ENCODE measurements at places on chromosomes 3 and 15.
A peak's percentile ranks its signal among the peaks of the same experiment; 100 is the strongest.

DNA sequence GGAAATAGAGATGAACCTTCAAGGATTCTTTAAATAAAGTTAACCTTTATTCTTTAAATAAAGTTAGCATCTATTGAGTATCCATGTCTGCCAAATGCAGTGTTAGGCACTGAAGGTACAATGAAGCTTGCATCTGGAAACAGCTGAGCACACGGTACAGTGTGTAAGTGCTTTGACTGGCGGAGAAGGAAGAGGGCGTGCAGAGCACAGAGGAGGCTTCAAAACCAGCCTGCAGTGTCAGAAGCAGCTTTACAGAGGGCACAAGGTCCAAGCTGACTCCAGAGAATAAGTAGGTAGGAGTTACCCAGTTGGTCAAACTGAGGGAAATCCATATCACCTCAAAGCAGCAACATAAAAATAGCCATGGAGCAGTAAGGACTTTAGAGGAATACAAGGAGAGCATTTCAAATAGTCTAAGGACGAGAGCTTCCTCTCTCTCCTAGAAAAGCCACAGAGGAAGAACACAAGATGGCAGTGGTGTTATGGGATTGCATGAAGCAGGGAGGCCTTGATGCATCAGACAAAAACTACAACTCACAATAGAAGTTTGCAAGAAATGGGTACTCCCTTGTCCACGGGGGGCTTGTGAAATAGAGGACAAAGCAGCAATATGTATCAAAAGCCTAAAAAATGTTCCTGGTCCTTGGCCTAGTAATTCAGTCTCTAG is 60.3 kb upstream of the PPP2R3A start:
- no peak for DNase-seq
- H3K27ac ChIP-seq: no peak overlapping the region
- no peak overlapping the region for H3K4me3 ChIP-seq
- no peaks in the 10 kb centered on the region for H3K27me3 ChIP-seq

DNA sequence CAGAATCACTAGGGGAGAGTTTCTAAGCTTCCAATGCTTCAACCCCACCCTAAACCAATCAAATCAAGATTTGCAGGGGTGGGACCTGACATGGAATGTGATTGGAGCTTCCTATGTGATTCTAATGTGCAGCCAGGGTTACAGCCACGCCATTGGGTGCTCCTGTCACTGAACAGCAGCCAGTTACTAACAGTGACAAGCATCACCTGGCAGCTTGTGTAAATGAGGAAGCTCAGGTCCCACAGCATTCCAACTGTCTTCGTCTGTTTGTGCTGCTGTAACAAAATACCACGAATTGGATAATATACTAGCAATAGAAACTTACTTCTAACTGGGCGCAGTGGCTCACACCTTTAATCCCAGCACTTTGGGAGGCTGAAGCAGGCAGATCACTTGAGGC is 294.9 kb downstream of the SHQ1 start:
- no peaks in the 10 kb centered on the region for H3K36me3 ChIP-seq
- DNase-seq: no peak
- H3K27ac ChIP-seq: no peak overlapping the region
- H3K4me3 ChIP-seq: no peak overlapping the region
- H3K4me1 ChIP-seq: peaks cover 9% of the 10 kb centered on the region

- DNase-seq: no peak
- H3K36me3 ChIP-seq: no peaks in the 10 kb centered on the region
- H3K27me3 ChIP-seq: no peaks in the 10 kb centered on the region
- no peak overlapping the region for H3K4me3 ChIP-seq
These were observed 90.1 kb downstream of the CHST2 start for GRCh38 chr3:143209715-143210059.

- H3K4me1 ChIP-seq: no peaks in the 10 kb centered on the region
- no peak overlapping the region for H3K4me3 ChIP-seq
- H3K27ac ChIP-seq: no peak overlapping the region
These were observed 178.1 kb downstream of the OPA1 start for GRCh38 chr3:193771011-193771652.

- no peaks in the 10 kb centered on the region for H3K27me3 ChIP-seq
- no peaks in the 10 kb centered on the region for H3K36me3 ChIP-seq
- H3K27ac ChIP-seq: no peak overlapping the region
- H3K4me1 ChIP-seq: no peaks in the 10 kb centered on the region
- no peak for DNase-seq
- no peak overlapping the region for H3K4me3 ChIP-seq
These were observed 62.0 kb upstream of the NR2E3 start for GRCh38 chr15:71748293-71748718.

DNA sequence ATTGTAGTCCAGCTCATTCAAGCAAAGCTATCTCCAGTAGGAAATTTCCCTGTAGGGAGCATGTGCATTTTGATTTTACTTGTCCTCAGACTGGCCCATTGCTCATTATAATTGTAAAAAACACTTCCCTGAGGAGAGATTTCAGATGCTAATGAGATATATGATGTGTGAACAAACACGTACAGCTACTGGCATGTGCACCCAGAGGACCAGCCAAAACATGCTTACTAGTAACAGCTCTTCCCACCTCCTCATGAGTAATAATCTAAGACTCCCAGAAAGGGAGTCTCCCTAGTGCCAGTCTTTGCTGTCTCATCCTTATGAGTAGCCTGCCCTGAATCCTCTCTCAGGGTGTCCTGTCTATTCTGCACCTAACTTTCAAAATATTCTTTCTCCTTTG is 43.4 kb downstream of the FBXO22 start:
- H3K4me1 ChIP-seq: no peaks in the 10 kb centered on the region
- no peak for DNase-seq
- H3K27me3 ChIP-seq: no peaks in the 10 kb centered on the region
- H3K36me3 ChIP-seq: no peaks in the 10 kb centered on the region
- H3K27ac ChIP-seq: no peak overlapping the region

DNA sequence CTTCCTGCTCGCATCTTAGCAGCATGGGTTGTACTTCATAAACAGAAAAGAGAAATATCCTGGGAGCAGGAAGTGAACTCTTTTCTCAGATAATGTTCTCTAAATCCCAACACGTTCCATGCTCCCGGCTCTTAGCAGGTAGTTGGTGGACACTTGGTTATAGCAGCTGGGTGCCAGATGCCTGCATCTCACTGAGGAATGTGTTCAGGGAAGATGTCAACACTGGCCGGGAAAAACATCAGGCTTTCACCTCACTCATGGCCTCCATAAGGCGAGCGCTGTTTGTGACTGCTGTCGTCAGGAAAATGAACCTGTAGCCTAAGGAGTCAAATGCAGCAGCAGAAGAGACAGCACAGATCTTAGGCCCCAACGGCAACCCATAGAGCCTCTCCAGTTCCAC is 4.4 kb upstream of the PRC1 start:
- H3K36me3 ChIP-seq: peaks cover 9% of the 10 kb centered on the region
- no peaks in the 10 kb centered on the region for H3K4me1 ChIP-seq
- H3K4me3 ChIP-seq: no peak overlapping the region

DNA sequence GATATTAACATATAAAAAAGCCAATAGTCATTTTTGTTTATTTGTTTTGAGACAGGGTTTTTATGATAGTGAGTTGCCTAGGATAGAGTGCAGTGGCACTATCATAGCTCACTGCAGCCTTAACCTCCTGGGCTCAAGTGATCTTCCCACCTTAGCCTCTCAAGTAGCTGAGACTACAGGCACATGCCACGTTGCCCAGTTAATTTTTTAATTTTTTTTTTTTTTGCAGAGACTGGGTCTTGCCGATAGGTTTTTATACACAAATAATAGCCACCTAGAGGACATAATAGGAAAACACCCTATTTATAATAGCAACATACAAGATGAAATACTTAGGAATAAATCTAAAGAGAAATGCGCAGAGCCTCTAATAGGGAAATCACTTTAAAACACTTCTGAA is 13.3 kb downstream of the EIF3J start:
- no peak overlapping the region for H3K27ac ChIP-seq
- DNase-seq: no peak
- H3K4me3 ChIP-seq: no peak overlapping the region
- H3K27me3 ChIP-seq: no peaks in the 10 kb centered on the region
- H3K4me1 ChIP-seq: peaks cover 7% of the 10 kb centered on the region
- peaks cover 4% of the 10 kb centered on the region for H3K36me3 ChIP-seq

DNA sequence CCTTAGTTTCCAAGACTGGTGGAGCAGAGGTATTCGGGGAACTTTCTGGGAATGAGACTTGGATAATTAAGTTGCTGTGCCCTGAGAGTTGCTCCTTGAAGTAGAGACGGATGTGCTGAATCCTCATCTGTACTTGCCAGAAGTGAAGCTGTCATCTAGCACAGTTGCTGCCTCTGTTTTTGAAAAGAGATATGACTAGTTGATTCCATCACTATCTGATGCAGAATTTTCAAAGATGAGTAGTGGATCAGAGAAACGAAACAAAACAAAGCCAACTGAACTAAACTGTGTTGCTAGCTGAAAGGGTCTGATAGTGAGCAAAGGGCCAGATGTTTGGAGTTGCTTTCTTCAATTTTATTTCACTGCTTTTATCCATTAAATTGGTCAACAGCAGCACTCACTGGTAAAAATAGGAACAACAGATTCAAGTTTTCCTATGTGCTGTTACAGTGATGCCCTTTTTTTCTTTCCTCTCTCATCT is 52.7 kb downstream of the MITF start:
- H3K4me3 ChIP-seq: no peak overlapping the region
- H3K36me3 ChIP-seq: no peaks in the 10 kb centered on the region
- no peaks in the 10 kb centered on the region for H3K4me1 ChIP-seq
- no peak overlapping the region for H3K27ac ChIP-seq
- DNase-seq: no peak
- H3K27me3 ChIP-seq: no peaks in the 10 kb centered on the region

- H3K27me3 ChIP-seq: no peaks in the 10 kb centered on the region
- H3K36me3 ChIP-seq: no peaks in the 10 kb centered on the region
- DNase-seq: no peak
These were observed 164.0 kb upstream of the TBL1XR1 start for GRCh38 chr3:177361081-177361938.

DNA sequence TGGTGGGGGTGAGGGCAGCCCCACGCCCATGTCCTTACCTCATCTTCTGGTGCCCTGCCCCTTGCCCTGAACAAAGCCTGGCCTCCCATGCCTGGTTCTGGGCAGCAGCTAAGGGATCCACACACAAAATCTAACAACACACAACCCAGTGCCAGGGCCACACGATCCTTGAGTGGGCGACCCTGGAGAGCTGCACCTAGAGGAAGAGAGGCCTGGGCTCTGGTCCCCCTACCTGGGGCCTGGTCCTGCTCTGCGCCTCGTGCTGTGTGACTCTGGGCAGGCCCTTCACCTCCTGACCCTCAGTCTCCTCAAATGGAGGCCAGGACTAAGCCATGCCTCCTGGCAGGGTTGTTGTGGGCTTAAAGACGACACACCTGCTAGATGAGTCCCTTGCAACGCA is 20.0 kb upstream of the C3orf22 start:
- H3K27ac ChIP-seq: no peak overlapping the region
- H3K27me3 ChIP-seq: peaks cover 3% of the 10 kb centered on the region
- no peak for DNase-seq
- H3K36me3 ChIP-seq: no peaks in the 10 kb centered on the region

GRCh38 chr15:48289628-48290027 is 41.6 kb upstream of the DUT start:
- no peaks in the 10 kb centered on the region for H3K36me3 ChIP-seq
- no peak overlapping the region for H3K4me3 ChIP-seq
- H3K27ac ChIP-seq: no peak overlapping the region
- no peak for DNase-seq

DNA sequence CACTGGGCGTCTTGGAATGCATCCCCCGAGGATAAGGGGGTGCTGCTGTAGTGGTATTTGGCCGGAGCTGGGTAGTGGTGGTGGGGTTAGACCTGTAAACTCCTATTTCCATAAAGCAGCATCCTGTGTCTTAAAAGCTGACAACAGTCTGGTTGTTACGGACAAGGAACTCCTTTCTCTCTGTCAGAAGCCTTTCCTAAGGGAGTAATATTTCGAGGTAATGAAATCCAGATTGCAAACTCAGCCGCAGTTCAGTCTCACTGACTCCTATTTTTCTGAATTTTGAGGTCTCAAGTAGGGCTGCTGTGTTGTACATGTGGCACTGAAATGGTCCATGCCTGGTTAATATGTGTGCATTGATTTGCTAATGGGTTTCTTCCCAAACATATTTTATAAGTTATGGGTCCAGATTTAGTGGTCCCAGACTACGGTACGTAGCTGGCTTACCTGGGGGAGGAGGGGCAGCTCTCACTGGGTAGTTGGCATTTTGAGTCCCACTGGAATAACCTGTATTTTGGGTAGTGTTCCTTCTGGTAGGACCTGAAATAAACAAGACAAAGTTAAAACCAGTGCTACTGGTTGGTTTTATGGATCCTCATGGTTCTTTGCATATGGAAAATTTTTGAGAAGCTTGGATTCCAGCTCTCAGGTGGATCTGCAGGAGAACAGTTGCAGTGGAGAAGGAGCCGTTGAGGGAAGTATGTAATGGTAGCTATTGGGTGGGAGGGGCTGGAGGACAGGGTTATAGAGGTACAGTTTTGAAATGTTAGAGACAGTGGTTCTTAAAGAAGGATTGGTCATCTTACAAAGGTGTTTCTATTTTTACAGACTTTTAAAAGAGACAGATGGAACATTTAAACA is 48.6 kb upstream of the LDHAL6B start:
- H3K27me3 ChIP-seq: no peaks in the 10 kb centered on the region
- no peaks in the 10 kb centered on the region for H3K4me1 ChIP-seq
- H3K36me3 ChIP-seq: peaks cover 12% of the 10 kb centered on the region
- DNase-seq: no peak

DNA sequence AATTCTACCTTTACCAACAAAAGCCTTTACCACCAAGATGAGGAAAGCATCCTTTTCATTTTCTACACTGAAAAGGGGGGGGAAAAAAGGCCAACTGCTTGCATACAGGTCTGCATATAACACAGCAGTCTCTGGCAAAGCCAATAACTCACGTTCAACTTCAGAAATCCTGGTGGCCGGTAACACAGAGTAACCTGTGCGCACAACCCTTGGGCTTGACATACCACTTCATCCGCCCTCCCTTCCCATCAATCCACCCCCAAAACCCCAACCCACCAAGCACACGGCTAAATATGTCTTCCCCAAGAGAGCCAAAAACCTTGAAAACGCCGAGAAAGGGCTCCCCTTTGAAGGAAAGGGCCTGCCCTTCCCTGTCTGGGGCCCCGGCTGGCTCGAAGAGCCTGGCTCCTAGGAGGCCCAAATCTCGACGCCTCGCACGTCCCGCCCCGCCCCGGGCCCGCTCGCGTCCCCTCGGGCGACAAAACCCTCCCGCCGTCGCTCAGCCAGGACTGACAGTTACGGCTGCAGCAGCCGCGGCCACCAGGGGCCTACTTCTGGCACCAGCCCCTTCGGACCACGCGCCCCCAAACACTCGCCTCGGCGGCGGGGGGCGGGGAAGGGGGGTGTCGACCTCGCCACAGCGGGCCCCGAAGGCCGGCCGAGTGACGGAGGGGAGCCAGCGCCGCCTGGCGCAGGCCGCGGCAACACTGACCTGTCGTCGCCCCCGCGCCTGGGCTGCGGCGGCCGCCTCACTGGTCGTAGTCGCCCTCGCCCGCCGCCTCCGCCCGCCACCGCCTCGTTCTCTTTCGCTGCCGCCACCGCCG is 835 bp downstream of the UBE3A start:
- H3K4me3 ChIP-seq: peak overlapping the region; percentile 92
- H3K27ac ChIP-seq: peak overlapping the region; percentile 96
- H3K27me3 ChIP-seq: no peaks in the 10 kb centered on the region
- H3K36me3 ChIP-seq: no peaks in the 10 kb centered on the region
- no peak for DNase-seq
- H3K4me1 ChIP-seq: no peaks in the 10 kb centered on the region
